Regular cardiac myocyte (primary cell): ENCODE measurements at places on chromosomes 16 and 17. TPM values are rescaled to one million over a fixed set of nuclear protein-coding genes. Genes with fewer than 3 reads are reported as not detected.

The KRTAP4-3 gene
- not detected in 2 replicates for total RNA-seq

The ABI3 gene
- under 0.01 and 0.58 TPM in 2 replicates for total RNA-seq

The OR2C1 gene
- total RNA-seq, result under 0.01 and 0.19 TPM in 2 replicates

The NOS2 gene
- total RNA-seq, result under 0.01 TPM in 1 of 2 replicates, not detected in the other

The MEFV gene
- under 0.01 TPM in 1 of 2 replicates, not detected in the other for total RNA-seq
